ENCODE measurements at places on chromosomes 12 and 14.

GRCh38 chr14:96861568-96862310, 64.6 kb downstream of the VRK1 start:
- no peak for DNase-seq

DNA sequence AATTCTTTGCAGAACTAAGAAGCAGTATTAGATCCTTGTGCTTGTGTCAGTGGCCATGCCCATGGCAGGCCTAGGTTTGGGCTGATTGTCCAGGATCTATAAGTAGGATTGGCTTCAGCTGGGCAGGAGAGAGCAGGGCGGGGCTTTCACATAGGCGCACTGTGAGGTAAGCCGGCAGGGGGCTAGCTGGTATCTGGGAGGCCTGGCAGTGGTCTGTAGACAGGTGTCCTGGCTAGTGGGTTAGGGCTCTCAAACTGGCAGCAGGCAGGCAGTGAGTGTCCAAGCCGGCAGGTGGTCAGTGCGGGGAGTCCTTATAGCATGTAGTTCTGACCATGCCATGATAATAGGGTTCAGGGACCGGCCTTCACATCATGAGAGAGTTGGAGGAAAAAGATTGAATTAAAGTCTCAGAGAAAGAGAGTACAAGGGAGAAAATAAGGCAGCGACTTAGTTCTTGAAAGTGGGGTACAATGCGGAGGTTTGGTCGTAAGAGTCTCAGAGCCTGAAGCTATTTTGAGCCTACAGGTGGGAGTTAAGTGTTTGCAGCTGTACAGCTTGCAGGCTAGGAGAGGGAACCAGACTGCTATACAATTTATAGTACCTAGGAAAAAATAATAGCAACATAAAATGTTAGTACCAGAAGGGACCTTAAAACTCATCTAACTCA, 137.4 kb downstream of the TPH2 start:
- DNase-seq: no peak

- no peak for DNase-seq
These were observed 5.1 kb upstream of the CLEC7A start for GRCh38 chr12:10135126-10135525.

DNA sequence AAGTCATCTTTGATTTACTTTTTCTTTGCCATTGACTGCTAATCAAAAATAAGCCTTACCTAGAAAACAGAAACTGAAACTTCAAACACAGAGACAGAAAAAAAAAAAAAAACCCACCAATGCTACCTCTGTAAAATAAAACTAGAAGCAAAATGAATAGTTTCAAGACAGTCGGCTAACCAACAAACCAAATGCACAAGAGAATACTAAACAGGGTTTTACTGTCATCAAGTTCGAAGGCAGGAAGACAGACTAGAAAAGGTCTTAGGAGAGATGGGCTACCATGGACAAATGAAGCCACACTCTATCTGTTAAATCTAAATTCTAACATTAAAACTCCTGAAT, 59.5 kb downstream of the SEL1L start:
- no peak for DNase-seq

GRCh38 chr12:28090835-28091234, 99.4 kb upstream of the CCDC91 start:
- no peak for DNase-seq

DNA sequence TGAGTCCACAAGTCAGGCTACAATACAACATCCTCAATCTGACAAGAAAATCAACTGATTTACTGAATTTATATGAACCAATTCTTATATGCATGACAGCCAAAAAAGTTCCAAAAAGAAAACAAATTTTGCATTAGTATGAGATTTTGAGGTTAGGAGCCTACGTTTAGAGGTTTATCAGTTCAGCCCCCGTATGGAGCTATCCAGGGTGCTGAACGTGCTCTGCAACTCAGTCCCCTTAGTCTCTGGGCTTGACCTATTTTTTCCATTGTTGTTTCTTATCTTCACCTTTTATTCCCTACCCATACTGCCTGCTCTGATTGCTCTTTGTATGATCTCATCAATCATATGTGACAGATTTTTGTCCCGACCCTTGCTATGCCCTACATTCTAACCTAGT, 693.0 kb downstream of the NRXN3 start:
- no peak for DNase-seq

DNA sequence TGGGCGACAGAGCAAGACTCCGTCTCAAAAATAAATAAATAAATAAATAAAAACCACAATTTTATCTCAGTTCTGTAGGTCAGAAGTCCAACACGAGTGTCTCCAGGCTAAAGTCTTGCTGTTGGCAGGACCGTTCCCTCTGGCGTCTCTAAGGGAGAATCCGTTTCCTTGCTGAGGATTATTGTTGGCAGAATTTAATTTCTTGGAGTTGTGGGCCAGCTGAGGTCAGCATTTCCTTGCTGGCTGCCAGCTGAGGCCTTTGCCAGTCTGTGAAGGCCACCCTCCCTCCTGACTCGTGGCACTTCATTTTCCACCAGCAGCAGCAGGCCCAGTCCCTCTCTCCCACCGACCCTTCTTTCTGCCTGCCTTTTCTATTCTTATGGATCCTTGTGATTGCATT, 17.2 kb downstream of the PSMC1 start:
- DNase-seq: no peak

- no peak for DNase-seq
These were observed 594 bp upstream of the CLEC14A start for GRCh38 chr14:38256533-38256840.

DNA sequence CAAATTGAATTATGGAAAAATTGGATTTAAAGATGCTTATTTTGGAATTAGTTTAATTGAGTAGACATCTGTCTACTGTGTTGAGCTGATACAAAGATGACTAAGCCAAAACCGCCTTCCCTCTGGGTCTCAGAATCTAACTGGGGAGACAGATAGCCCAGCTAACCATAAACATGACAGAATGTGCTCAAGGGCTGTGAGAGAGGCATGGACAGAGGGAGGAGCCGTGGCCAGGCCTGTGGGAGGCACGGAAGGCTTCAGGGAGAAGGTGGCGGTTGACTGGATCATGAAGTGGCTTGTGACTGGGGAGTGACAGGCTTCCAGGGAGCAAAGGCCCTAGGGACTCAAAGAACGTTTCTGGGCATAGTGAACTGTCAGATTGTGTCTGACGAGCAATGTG, 74.6 kb downstream of the DACT1 start:
- DNase-seq: no peak

- peak; percentile 19 for DNase-seq
These were observed 16.7 kb upstream of the CD163L1 start for GRCh38 chr12:7460375-7461259.

DNA sequence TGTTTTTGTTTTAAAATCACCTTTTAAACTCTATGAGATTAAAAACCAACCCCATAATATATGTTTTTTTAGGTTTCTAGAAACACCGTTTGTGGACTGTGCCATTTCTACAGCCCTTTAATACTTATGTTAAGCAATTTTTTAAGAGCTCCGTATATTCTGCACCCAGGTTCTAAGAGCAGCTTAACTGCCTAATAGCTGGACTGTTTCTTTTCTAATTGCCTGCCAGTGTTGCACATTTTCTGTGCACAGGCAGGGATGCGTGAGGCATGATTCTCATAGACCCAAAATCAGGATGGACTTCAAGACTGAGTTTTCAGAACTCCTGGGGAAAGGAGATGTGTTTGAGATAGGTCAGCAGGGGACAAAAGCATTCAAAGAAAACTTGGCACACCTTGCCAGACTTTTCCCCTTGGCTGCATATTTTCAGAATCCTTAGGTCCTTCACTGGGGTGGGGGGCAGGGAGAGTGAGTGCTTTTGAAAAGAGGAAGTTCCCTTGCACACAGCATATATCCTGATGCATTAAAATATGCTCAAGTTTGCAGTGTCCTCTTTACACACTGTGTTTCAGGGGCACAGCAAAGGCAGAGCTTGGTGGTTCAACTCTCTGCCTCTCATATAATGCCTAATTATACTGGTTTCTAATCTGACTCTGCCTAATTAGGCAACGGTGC, 27.9 kb downstream of the TMEM30B start:
- DNase-seq: no peak

DNA sequence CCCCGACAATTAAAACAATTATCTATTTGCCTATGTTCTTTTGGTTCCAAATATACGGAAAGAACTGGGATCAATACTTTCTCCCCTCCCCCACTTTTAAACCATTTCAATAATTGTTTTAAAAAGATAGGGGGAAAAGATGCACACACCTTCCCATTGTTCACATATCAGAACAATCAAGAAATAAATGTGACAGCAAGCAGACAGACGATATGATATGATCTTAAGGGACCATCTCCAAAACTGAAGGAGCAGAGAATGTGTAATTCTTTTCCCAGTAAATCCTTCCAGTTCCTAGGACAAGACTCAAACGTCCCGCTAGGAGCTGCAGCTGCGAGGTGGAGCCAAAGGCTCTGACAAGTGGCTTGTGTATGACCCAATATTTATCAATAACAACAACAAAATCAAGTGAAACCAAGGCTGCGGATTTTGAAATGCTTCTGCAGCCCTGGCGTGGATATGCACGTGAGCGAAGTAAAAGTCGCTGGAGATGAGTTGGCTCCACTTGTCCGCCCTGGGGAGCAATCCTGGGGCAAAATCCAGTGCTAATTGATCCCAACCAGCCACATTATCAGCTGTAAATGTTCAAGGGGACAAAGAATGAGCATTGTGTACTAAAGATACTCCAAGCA, 8.2 kb upstream of the FOXG1 start:
- no peak for DNase-seq

DNA sequence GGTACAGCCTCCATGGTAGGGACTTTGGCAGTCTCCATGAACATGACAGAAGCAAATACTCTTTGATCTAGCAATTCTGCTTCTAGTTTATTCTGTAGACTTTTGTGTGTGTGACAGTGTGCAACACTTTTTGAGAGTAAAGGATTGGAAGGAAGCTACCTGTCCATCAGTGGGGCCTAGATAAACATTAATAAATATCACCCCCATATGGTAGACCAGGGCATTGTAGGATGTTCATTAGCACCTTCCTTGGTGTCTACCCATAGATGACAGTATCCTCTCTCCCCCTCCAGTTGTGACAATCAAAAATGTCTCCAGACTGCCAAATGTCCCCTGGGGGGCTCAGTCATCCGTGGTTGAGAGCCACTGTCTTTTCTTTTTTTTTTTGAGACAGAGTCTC, 10.8 kb downstream of the SNRNP35 start:
- no peak for DNase-seq

DNA sequence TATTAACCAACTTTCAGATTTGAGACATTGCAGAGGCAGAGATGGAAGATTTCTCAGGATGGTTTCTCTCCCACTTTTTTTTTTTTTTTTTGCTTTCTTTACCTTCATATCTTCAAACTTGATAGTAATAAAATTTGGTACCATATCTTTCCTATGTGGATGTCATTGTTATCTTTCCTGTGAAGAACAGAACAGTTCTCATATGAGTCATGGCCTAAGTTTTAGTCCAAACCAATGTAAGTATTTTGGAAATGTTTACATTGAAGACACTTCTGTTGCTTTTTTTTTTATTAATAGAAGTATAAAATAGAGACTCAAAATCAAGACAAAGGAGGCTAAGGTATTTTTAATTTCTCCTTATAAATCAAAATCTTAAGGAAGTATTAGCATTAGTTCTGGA, 95.2 kb downstream of the C12orf50 start:
- no peak for DNase-seq

DNA sequence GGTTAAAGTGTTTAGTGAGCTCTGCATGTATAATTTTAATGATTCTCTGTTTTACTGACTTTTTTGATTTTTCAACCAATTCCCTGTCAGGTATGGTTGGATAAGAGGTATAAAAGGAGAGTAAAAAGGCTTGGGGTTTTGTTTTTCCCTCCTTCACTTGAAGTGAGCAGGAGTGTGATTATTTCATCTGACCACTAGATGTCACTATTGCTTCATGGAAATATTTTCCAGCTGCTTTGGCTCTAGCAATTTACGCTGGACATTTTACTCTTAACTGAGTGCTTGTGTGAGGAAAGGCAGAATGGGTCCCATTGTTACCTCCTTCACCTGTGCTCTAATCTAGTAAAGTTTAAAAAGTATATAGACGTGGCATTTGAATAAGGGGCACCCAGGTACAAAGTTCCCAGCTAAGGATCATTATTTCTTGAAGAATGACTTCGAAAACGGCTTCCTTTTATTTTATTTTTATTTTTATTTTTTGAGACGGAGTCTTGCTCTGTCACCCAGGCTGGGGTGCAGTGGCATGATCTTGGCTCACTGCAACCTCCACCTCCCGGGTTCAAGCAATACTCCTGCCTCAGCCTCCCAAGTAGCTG, 66.5 kb downstream of the TBC1D30 start:
- DNase-seq: no peak

DNA sequence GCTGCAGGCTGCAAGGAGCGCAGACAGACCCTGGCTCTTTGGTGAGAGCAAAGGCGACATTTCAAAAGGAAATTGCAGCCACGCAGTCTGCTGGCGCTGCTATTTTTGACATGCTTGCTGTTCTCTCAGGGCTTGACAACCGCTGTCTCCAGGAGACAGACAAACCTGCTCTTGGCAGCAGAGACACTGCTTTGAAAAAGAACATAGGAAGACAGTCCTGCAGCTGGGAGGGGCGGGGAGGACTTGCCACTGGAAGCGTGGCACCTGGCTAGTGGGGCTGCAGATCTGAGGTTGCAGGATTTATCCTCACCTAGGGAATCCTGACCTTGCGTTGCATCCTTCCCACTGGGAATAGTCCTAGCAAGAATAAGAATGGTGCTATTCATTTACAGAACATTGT, 91.8 kb upstream of the KCNA1 start:
- DNase-seq: no peak

DNA sequence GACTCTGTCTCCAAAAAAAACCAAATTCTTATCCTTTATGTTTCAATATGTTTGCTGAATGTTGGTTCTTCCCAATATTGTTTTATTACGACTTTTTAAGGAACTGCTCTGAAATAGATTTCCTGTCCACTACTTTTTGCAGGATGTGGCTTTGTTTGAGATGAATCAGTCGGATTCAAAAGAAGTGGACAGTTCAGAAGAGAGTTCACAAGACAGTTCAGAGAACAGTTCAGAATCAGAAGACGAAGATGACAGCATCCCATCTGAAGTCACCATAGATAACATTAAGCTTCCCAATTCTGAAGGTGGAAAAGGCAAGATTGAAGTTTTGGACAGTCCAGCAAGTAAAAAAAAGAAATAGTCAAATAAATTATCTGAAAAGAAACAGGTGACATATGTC, 8.2 kb downstream of the NOPCHAP1 start:
- no peak for DNase-seq

- no peak for DNase-seq
These were observed 18.6 kb downstream of the DUSP6 start for GRCh38 chr12:89333564-89334252.

DNA sequence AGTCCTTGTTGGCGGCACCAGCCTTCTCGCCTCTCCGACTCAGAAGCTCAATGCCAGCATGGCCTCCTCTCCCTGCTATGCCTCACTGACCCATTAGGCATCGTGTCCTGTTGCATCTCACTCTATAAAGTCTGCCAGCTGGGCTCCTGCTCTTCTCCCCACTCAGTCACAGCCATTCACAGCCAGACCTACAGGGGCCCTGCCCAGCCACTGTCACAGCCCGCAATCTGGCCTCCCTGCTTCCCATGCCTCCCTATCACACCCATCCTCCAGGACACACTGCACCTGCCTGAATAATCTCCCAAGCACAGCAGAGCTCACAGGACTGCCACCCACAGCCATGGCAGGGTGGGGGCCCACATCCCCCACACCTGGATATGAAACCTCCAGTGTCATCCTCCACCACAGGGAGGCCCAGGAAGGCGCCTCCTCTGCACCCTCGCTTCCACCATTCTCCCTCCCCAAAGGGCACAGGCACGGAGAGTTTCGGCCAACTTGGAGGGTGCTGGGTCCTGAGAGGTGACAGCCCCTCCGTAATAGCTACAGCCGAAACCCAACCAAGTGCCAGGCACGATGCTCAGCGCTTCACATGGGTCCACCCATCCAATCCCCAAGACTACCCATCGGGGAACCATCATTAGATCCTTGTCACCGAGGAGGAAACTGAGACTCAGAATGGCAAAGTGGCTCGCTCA, 370.3 kb downstream of the BCL11B start:
- DNase-seq: no peak

GRCh38 chr12:70121562-70121961, 121.7 kb upstream of the CNOT2 start:
- DNase-seq: no peak
